ENCODE measurements at places on chromosomes 5 and 9.
A peak's percentile ranks its signal among the peaks of the same experiment; 100 is the strongest.

DNA sequence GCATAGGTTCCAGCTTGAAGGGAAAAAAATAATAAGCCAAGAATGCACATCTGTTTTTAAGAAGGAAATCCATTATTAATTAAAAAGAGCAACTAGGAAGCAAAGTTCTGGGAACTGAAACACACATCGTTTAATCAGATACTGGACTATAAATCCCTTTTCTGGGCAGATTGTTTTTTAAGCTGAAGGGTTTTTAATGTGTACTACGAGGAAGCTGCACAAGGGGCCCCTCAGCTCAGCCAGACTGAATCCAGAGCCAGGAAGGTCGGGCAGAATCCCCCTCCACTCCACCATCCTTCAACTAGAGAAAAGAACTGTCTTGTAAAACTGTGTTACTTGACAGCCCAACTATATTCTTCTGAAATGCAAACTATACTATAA lies 49.2 kb downstream of the ROR2 start:
- DNase-seq: no peak

- DNase-seq: no peak
Measured at GRCh38 chr5:17081142-17081541, 136.3 kb upstream of the BASP1 start.

DNA sequence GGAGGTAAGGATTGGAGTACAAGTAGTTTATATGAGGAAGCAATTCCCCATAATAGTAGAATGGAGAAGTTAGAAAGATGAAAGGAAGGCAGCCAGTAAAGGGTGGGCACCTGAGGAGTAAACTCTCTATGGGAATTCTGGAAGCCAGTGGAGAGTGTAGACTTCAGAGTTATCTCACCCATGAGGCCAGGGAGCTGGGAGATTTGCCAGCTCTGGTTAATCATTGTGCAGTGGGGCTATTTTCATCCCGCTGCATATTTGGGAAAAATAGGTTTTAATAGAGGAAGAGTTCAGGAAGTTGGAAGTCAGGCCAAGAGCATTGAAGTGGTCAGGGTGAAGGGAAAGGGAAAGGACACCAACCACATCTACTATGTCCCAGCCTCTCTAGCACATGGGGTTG lies 242.3 kb upstream of the BRINP1 start:
- no peak for DNase-seq

- no peak for DNase-seq
Measured at GRCh38 chr5:32223972-32224609, 50.0 kb upstream of the GOLPH3 start.

DNA sequence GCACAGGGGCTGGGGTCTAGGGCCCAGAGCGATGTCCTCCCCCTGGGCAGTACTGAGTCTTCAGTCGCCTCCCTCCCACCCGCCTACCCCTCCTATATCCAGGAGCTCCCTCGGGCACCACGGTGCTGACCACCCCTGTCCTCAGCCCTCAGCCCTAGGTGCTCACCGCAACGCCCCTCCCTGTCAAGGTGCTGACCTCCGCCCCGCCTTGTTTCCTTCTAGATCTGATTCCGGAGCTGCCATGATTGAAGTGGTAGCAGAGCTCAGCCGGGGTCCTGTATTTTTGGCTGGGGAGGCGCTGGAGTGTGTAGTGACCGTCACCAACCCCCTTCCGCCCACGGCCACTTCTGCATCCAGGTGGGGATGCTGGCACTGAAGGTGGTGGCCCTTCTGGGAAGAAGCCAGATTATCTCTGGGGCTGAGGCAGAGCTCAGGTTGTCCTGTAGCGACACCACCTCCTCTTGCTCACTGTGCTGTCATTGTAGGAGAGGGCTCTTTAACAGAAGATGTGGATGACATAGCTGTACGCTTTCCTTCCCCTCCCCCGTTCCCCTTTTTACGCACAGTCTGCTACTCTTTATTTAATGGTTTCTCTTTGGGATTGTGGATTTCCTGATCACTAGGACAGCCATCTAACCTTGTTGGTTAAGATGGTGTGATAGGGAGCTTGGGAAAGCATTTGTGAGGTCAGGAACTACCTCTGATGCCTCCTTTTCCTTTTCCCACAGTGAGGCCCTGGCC lies 598 bp downstream of the RGP1 start:
- DNase-seq: peak; percentile 11

All from stimulated activated CD4-positive, alpha-beta T cell treated with anti-CD3 and anti-CD28 coated beads, Interleukin-1b, Interleukin-23, amount 100 ng/mL, for 1 hour (primary cell).